ENCODE measurements at places on chromosomes 11 and 22. TPM values are rescaled to one million over a fixed set of nuclear protein-coding genes. Genes with fewer than 3 reads are reported as not detected.
A peak's percentile ranks its signal among the peaks of the same experiment; 100 is the strongest.

RGL4 gene
- 10.4 TPM for total RNA-seq

SERHL2 gene
- total RNA-seq: 0.48 TPM

INSC gene
- total RNA-seq: not detected

GRCh38 chr11:12669930-12670329 lies 4.3 kb upstream of the TEAD1 start:
- no peak for ATAC-seq

DNA sequence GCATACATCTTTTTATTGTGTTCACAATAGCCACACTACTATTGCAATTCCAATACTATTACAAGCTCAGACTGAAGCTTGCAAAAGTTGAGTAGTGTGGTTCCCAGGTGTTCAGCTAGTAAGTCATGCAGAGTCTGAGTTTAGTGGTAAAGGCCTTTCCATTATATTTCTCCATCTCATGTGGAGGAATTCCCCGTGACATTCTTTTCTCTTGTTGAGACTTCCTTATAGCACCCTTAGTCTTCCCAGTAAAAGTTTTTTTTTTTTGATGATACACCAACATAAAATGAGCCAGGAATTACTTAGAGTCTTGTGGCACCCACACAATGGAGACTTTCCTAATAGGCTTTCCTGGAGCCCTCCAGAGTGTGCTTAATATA lies 110.8 kb downstream of the UVRAG start:
- ATAC-seq: no peak

DNA sequence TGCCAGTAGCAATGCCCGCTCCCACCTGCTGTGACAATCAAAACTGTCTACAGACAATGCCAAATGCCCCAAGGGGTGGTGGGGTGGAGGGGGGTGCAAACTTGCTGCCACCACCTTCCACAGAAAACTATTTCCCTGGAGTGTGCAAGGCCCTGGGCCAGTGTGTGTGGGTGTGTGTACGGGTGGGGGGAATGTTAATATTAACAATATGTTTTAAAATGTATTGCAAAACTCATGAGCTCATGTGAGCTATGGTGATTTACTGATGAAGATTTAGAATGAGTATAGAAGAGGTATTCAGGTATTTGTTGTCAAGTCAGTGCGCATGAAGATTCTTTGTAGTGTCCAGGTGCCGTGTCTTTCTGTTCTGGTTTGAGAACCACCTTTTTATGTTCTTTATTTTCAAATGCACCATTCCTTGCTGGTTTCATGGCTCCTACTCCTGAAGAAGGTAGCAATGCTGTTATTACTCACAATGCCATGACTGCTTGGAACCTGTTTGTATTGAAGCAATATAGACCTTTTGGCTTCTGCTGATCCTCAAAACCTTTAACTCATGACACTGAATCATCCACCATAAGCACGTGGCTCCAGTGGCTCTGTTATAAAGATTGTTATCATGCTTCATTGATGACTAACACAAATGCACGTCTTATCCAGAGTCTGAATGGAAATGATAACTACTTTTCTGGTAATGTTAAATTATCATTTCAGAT lies 29.9 kb upstream of the AQP11 start:
- ATAC-seq: peak; percentile 31
